AG09309 (cell line): ENCODE measurements at places on chromosomes 4 and X.

DNA sequence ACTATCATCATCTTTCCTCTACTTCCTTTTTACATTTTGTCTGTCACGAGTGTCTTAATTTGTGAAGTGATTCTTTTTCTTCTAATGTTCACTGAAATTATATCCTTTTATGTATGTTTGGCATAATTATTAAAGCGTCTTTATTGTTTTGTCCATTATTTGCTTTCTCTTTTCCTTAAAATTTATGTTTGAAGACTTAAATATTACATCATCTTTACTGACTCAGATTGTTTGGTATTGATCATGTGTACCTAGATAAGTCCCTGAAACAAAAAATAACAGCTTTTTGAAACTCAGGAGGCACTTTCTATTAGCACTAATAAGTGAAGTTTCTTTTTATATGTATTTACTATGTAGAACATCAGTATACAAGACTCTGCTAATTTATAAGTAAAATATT lies 120.1 kb downstream of the RAP1GDS1 start:
- no peak for DNase-seq

DNA sequence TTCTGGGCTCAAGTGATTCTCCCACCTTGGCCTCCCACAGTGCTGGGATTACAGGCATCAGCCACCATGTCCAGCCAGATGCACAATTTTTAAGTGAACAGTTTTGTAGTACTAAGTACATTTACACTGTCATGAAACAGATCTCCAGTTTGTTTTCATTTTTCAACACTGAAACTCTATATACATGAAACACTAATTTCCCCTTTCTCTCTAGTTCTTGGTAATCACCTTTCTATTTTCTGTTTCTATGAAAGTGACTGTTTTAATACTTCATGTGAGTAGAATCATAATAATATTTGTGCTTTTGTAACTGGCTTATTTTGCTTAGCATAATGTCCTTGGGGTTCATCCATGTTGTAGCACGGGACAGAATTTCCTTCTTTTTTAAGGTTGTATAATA lies 237.4 kb downstream of the CAMK2D start:
- no peak for DNase-seq

GRCh38 chr4:56552273-56552672 lies 46.7 kb downstream of the ARL9 start:
- DNase-seq = no peak

DNA sequence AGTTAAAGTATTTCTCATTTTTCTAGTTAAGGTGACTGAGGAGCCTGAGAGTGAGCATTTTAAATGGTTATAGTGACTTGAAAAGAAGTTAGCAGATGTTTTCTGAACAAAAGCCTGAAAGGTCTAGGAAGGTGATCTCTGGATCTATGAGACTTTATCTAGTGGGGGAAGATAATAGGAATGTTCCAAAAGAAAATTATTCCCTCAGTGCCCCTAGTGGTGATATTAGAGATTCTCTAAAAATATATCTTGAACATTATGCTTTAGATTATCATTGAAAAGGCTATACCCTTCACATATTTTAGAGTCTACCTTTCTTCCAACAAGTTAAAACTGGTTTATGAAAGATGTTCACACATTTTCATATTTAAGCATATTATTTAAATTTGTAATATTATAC lies 69.0 kb upstream of the SPANXN1 start:
- no peak for DNase-seq

DNA sequence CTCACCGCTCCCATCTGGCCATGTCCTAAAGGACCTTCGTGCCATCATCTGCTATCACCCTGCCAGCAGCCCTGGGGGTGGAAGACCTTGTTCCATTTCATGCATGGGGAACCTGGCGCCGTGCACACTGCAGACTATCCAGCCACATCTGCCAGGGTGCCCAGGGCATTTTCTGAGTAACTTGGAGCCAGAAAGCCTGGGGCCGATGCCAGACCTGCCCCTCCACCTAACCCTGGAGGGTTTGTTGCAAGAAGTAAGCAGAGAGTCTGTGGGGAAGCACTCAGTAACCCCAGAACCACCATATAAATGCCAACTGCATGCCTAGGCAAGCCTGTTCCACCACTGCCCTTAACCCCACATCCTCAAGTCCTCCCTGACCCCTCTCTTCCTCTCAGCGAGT lies 7.3 kb downstream of the HAUS7 start:
- DNase-seq = no peak

GRCh38 chr4:75081561-75081960 lies 148.6 kb downstream of the PARM1 start:
- DNase-seq = no peak

DNA sequence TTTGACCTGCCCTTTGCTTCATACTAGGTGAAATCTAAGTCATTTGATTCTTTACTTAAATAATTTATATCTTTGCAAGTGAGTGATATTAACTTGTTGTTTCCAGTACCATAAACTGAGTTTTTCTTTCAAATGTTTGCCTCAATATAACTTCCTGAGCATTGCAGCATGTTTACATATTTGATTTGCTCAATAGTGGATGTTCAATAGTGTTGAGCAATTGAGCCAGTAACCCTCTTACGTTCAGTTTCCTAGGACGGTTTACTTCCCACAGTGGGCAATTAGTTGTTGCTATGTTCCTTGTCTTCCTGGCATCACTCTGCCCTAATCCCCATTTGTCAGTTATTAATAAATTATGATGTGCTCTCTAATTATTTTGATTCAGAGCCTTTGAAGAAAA lies 278.5 kb downstream of the EPHA5 start:
- no peak for DNase-seq

- no peak for DNase-seq
Observed at GRCh38 chrX:120725874-120726273, 96.0 kb upstream of the C1GALT1C1 start.

GRCh38 chr4:140719022-140719421 lies 37.2 kb downstream of the TBC1D9 start:
- no peak for DNase-seq

GRCh38 chr4:88729146-88729760 lies 31.6 kb upstream of the NAP1L5 start:
- DNase-seq = no peak

- DNase-seq = no peak
Observed at GRCh38 chr4:17309567-17310268, 202.2 kb downstream of the QDPR start.

GRCh38 chrX:11566173-11566572 lies 99.5 kb downstream of the ARHGAP6 start:
- no peak for DNase-seq
